ENCODE measurements at places on chromosomes 5 and 9. TPM values are rescaled to one million over a fixed set of nuclear protein-coding genes. Genes with fewer than 3 reads are reported as not detected.

The IL5 gene
- total RNA-seq: not detected

The IRGM gene
- total RNA-seq: not detected

The ACTBL2 gene
- total RNA-seq: not detected

The DMGDH gene
- total RNA-seq: 0.73 TPM

The MPDZ gene
- 43.0 TPM for total RNA-seq

The OCLN gene
- total RNA-seq: 134 TPM

The PCDHB16 gene
- 12.1 TPM for total RNA-seq

- H3K4me3 ChIP-seq: no peak overlapping the region
- H3K36me3 ChIP-seq: no peaks in the 10 kb centered on the region
- no peaks in the 10 kb centered on the region for H3K27me3 ChIP-seq
- H3K27ac ChIP-seq: no peak overlapping the region
These were observed 140.2 kb downstream of the SH3GL2 start for GRCh38 chr9:17719053-17719452.

- H3K4me3 ChIP-seq: no peak overlapping the region
- no peaks in the 10 kb centered on the region for H3K36me3 ChIP-seq
- no peak overlapping the region for H3K27ac ChIP-seq
- no peaks in the 10 kb centered on the region for H3K4me1 ChIP-seq
- DNase-seq: no peak
These were observed 133.4 kb upstream of the ALDH1B1 start for GRCh38 chr9:38259056-38259455.

- no peak overlapping the region for H3K4me3 ChIP-seq
- DNase-seq: no peak
- H3K27me3 ChIP-seq: peaks cover 37% of the 10 kb centered on the region
These were observed 116.3 kb downstream of the HSD17B3 start for GRCh38 chr9:96185518-96186156.

- no peaks in the 10 kb centered on the region for H3K27me3 ChIP-seq
- H3K27ac ChIP-seq: no peak overlapping the region
- H3K4me1 ChIP-seq: no peaks in the 10 kb centered on the region
- no peak overlapping the region for H3K4me3 ChIP-seq
- H3K36me3 ChIP-seq: no peaks in the 10 kb centered on the region
These were observed 365.9 kb downstream of the PLK2 start for GRCh38 chr5:58094031-58094430.

DNA sequence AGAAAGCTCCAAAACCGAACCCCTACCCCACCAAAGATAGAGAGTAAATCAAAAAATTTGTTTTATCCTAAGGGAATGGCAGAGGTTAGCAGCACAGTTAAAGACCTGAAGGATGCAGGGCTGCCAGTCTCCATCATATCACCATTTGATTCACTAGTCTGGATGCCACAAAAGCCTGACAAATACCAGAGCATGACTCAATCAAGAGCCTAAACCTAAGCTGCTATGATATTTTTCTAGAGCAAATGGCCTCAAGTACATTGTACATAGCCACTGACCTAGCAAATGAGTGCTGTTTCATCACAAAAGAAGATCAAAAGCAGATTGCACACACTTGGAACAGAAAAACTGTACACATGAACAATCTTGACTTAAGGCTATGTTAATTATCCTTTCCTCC lies 48.0 kb downstream of the DPYSL3 start:
- no peaks in the 10 kb centered on the region for H3K36me3 ChIP-seq
- no peaks in the 10 kb centered on the region for H3K4me1 ChIP-seq
- peaks cover 21% of the 10 kb centered on the region for H3K27me3 ChIP-seq
- DNase-seq: no peak

- DNase-seq: no peak
- no peaks in the 10 kb centered on the region for H3K27me3 ChIP-seq
- no peak overlapping the region for H3K4me3 ChIP-seq
These were observed 66.2 kb downstream of the ACTBL2 start for GRCh38 chr5:57416278-57416994.

- H3K27me3 ChIP-seq: no peaks in the 10 kb centered on the region
- no peak overlapping the region for H3K4me3 ChIP-seq
- no peaks in the 10 kb centered on the region for H3K4me1 ChIP-seq
- peak overlapping the region; percentile 75 for H3K27ac ChIP-seq
- DNase-seq: no peak
These were observed 103.1 kb downstream of the ATG10 start for GRCh38 chr5:82074950-82075349.

- H3K36me3 ChIP-seq: no peaks in the 10 kb centered on the region
- H3K27me3 ChIP-seq: no peaks in the 10 kb centered on the region
- no peak for DNase-seq
These were observed 27.2 kb downstream of the LSM11 start for GRCh38 chr5:157770665-157771064.

DNA sequence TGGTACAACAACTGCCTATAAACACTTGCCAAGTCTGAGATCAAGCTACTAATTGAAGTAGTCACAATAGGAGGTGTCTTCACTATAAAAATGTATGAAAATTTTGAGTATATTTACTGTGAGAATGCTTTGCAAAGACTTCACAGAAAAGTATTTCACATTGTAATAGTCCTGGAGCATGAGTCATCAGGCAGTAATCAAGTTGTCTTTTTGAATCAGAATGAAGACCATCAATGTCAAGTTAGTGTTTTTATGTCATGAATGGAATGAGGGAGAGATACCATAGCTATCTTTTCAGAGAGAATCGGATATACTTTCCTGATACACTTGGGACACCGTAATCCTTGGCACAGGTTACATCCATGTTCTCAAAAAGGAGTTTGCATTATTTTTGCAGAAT lies 466.9 kb upstream of the ARRDC3 start:
- no peak for DNase-seq
- H3K4me1 ChIP-seq: no peaks in the 10 kb centered on the region
- no peak overlapping the region for H3K4me3 ChIP-seq
- no peaks in the 10 kb centered on the region for H3K36me3 ChIP-seq

DNA sequence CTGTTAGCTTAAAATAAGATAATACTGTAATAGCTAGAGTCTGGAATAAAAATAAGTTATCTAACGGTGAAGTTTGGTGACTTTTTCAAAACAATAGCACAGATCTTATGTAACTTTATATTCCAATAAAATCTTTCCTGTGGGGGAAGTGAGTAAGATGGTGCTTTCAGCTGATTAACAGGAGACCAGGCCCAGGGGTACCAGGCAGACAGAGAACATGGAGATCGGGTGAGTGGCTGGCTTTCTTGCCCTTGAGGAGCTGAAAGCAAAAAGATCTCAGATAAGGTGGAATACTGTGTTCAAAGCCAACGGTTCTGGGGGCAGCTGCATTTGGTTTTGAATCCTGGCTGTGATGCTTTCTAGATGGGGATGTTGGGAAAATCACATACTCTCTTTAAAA lies 61.3 kb downstream of the MAT2B start:
- no peak overlapping the region for H3K27ac ChIP-seq
- H3K4me3 ChIP-seq: peak overlapping the region; percentile 78
- peaks cover 3% of the 10 kb centered on the region for H3K4me1 ChIP-seq
- H3K27me3 ChIP-seq: peaks cover 42% of the 10 kb centered on the region

DNA sequence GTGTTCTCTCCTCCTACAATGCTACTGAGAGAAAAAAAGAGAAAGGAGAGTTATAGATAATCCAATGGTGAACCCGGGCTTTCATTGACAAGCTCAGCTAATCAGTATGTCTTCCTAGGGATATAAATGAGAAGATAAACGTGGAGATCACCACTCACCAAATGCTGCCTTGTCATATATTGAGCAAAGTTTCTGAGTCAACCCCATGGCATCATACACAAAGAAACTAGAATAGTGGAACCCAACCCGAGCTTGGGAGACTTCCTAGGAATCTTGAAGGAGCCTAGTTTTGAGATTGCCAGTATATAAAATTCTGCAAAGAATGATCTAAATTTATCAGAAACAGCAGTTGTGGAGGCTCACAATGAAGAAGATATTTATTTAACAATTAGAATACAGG lies 47.8 kb downstream of the PTPN3 start:
- H3K4me3 ChIP-seq: no peak overlapping the region
- H3K4me1 ChIP-seq: no peaks in the 10 kb centered on the region
- no peaks in the 10 kb centered on the region for H3K36me3 ChIP-seq
- no peak overlapping the region for H3K27ac ChIP-seq
- DNase-seq: no peak

DNA sequence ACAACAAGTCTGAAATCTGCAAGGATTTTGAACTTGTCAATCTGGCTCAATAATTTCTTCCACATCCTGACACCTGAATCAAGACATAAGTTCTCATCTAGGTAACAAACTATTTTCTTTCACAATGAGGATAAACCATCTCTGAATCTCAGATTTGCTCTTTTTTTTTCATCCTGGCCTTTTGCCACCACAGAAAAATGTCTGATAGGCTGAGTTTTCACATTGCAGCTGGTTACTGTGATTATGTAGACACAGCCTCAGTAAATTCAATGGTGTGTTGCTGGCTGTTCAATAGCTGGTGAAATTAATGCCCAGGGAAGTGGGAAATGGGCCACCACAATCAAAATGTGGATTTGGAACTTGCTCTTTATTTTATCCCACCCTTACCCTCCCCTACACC lies 2.8 kb upstream of the ADRA1B start:
- no peak for DNase-seq
- H3K27me3 ChIP-seq: peaks cover 45% of the 10 kb centered on the region
- H3K4me3 ChIP-seq: no peak overlapping the region
- no peaks in the 10 kb centered on the region for H3K36me3 ChIP-seq
- no peak overlapping the region for H3K27ac ChIP-seq

GRCh38 chr5:64814073-64814472 lies 45.3 kb downstream of the CWC27 start:
- H3K36me3 ChIP-seq: peaks cover 73% of the 10 kb centered on the region
- no peak overlapping the region for H3K4me3 ChIP-seq
- H3K4me1 ChIP-seq: no peaks in the 10 kb centered on the region

DNA sequence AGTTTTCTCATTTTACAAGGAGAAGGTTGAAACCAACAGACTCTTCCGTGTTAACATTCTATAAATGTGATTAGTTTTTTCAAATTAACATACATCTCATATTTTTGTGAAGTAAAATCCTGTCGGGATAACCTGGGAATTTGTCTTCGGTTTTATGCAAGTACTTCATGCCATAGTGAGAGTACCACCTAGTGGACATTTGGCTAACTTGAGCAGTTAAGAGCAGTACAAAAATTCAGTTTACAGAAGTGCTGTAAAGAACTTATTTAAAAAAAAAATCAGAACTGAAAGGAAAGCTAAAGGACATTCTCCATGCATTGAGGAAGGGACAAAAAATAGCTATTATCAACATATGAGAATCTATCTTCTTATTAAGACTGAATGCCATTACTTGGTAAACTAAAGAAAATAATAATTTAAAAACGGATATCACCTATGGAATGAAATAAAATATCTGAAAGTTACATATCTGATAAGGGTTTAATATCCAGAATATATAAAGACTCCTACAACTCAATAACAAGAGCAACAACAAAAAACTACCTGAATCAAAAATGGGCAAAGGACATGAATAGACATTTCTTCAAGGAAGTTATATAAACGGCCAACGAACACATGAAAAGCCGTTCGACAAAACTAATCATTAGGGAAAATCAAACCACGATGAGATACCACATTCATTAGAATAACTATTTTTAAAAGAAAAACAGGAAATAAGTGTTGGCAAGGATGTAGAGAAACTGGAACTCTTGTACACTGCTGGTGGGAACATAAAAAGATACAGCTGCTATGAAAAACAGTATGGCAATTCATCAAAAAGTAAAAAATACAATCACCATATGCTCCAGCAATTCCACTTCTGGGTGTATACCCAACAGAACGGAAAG lies 117.0 kb upstream of the GNA14 start:
- H3K4me3 ChIP-seq: peak overlapping the region; percentile 64
- no peaks in the 10 kb centered on the region for H3K4me1 ChIP-seq
- DNase-seq: no peak
- peaks cover 11% of the 10 kb centered on the region for H3K36me3 ChIP-seq
- H3K27me3 ChIP-seq: no peaks in the 10 kb centered on the region
- no peak overlapping the region for H3K27ac ChIP-seq

DNA sequence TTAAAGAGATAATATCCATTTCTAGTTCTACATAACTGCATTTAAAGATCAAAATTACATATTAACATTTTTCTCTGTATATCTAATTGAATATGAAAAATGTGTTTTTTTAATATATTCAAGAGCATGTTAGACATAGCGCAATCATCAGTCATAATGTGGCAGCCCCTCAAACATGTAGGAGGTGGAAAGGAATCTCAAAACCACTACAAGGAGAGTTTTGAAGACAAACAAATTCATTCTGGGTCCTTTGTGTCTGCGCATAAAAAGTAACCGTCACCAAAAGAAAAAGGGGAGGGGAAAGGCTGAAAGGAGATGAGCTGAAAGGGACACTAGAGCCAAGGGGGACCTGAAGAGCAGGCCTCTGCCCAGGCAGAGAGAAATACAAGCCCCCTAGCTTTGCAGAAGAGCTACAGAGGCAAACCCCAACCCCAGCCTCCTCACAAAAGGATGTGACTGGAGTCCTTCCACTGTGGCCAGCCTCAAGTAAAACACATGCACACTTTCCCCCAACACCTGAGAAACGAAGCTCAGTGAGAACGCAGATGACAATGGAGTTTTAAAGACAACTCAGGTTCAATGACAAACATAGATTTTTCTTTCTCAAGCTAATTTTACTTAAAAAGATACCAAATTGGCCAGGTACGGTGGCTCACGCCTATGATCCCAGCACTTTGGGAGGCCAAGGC lies 62.0 kb downstream of the MAPKAP1 start:
- H3K4me3 ChIP-seq: no peak overlapping the region
- DNase-seq: no peak
- H3K36me3 ChIP-seq: no peaks in the 10 kb centered on the region
- H3K4me1 ChIP-seq: no peaks in the 10 kb centered on the region
- H3K27me3 ChIP-seq: no peaks in the 10 kb centered on the region

DNA sequence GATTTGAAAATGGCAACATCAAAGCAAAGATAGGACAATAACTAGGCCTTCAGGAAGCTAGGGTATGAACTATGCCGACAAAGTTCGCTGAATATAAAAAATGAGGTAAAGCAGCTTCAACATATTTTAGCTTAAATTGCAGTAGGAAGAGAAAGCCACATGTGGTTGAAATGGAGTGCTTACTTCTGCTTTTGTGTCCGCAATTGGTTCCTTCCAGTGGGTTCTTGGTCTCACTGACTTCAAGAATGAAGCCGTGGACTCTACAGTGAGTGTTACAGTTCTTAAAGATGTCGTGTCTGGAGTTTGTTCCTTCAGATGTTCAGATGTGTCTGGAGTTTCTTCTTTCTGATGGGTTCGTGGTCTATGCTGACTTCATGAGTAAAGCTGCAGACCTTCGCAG lies 95.2 kb downstream of the APTX start:
- H3K4me1 ChIP-seq: peaks cover 2% of the 10 kb centered on the region
- no peaks in the 10 kb centered on the region for H3K27me3 ChIP-seq
- DNase-seq: no peak
- no peak overlapping the region for H3K4me3 ChIP-seq
- H3K27ac ChIP-seq: no peak overlapping the region

GRCh38 chr5:143676802-143677201 lies 135.2 kb upstream of the HMHB1 start:
- H3K27me3 ChIP-seq: no peaks in the 10 kb centered on the region
- H3K4me1 ChIP-seq: no peaks in the 10 kb centered on the region
